ENCODE measurements at places on chromosomes 13 and 19.
A peak's percentile ranks its signal among the peaks of the same experiment; 100 is the strongest.

DNA sequence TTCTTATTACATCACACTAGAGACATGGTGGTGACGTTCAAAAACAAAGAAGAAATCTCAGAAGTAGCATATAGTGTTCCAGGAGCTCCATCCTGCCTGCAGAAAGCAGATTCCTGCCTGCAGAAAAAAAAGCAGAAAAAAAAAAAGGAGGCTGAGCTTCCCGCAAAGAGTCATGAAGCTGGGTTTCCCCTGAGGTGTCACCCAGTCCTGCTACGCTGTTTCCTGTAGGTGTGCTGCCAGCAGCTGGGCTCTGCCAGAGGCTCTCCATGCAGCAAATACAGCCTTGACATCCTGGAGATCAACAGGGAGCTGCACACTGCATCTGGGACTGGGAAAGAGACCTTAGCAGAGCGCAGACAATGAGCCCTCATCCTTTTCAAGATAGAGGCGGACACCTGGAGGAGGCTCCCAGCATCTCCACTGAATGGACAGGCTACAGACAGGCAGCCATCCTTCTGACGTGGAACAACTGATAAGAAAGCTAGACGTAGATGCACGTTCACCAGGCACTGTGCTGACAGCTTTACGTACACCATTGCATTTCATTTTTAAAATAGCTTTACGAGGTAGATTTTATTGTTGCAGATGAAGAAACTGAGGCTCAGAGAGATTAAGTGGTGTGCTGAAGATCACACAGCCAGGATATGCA lies 350.9 kb downstream of the FOXO1 start:
- DNase-seq: no peak

- DNase-seq: peak; percentile 58
Measured at GRCh38 chr13:101757446-101758039, 305.1 kb downstream of the ITGBL1 start.

- no peak for DNase-seq
Measured at GRCh38 chr13:97026531-97027161, 32.4 kb upstream of the OXGR1 start.

DNA sequence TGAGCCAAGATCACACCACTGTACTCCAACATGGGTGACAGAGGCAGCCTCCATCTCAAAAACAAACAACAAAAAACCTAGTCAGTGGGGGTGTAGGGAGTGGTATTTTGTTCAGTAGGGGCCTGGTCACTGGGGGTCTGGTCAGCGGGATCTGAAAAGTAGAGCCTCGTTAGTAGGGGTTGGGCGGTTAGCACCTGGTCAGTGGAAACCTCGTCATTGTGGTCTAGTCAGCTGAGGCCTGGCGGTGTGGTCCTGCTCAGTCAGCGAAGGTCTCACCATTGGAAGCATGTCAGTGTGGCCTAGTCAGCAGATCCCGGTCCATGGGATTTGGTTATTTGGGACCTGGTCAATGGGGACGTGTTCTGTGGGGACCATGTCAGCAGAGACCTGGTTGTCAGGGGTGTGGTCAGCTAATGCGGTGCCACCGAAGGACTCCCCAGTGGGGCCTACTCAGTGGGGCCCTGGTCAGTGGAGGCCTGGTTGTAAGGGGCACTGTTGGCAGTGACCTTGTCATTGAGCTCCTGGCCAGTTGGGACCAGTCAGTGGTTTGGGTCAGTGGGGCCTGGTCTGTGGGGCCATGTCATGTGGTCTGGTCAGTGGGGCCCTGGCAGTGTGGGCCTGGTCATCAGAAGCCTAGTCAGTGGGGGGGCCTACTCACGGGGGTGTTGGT lies 63.0 kb upstream of the TPM4 start:
- DNase-seq: no peak

DNA sequence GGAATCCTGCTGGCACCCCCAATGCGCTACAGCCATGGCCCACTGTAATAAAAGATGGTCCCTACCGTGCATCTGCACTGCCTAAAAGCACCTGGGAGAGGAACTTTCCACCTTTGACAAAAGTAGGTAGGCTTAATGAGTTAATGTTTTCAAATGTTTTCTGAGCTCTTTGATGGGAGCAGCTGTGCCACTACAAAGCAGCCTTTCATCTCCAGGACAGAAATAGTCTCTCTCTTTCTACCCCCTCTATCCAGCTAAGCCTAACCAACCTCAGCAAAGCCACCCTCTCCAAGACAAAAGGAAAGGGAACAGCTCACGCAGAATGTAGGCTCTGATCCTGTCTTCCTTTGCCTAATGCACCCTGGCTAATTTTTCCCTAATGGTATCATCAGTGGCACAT lies 560.2 kb downstream of the UQCRFS1 start:
- no peak for DNase-seq

GRCh38 chr19:55176076-55176475 lies 4.0 kb downstream of the SYT5 start:
- DNase-seq: no peak

GRCh38 chr19:11538232-11539036 lies at the start of gene CNN1:
Gene CNN1 (plus strand): TSS chr19:11538851. CDS start chr19:11538928, 77 bp downstream.
- DNase-seq: no peak

DNA sequence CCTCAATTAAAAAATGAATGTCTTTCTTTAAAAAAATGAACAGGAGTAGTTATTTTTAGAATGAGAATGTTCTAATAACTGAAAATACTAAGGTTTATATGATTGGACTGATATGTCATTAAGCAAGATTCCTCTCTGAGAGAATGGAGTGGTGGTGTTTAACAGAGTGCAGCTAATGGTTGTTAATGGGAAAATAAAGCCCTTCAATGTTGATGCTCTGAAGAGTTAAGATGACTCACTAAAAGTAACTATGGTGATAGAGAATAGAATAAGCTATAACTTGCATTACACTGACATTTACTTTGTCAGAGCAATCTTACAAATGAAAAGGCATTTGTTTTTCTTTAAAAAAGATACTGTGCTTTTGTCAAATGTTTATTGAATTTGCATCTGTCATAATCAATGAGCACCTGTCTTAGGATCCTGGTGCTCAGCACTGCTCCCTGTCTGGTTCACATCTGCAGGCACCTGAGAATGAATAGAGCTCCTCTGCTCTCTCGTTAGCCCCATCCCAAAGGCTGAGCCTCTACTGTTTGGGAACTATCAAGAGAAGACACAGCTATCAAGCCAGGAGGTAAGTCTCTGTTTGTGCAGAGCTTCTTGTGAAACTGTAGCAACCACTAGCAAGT lies 15.1 kb downstream of the PABPC3 start:
- DNase-seq: no peak

- DNase-seq: no peak
Measured at GRCh38 chr13:112692104-112692503, 2.3 kb downstream of the ATP11A start.

DNA sequence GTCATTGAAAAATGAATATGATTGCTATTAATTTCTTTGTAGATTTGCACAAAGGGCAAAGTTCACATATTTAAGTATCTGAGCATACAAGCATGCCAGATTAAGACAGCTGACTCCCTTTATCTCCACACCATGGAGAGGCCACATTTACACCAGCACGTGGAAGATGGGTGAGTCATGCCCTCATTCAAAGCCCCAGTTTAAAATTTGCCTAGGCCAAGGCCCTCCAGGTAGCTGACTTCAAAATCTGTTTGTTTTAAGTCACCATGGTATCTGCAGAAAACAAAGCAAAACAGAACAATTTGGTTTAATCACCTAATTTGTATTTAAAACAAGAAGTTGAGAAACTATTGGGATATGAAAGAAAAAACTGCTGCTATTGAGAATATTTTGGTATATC lies 109.2 kb downstream of the ESD start:
- no peak for DNase-seq

All from Kasumi-1 (cell line).